ENCODE measurements at places on chromosomes 7 and 10.

DNA sequence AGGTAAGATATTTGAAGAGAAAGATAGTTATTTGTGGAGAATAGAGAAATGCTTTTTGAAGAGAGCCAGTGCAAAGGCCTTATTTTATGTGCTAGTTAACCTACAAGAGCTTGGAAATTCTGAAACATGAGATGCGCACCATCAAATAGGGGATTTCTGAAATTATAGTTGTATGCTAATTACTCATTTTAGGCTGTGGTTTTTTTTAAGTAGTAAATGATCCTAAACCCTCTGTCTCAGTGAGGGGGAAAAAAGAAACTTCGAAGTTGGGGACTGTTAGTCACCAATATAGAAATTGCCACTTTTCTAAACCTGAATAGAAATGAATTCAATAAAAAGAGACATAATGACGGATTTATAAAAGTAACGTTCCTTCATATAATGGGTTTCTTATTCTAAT is 119.3 kb upstream of the MDFIC start:
- DNase-seq: no peak

DNA sequence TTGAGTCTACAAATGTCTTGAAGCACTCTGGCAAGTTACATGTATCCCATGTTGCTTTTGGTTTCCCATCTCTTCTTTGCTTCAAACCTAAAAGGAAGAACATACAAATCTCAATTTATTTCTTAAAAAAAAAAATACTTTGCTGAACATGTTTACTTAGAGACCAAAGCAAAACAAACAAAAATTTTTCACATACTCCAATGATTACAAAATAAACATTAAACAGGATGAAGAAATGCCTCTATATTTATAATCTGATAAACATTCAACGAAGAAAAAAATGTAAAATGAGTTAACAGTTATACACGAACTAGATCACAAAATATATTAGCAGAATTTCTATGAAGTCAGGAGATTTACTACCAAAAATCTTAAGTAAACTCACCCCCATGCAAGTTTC is 31.3 kb downstream of the FAM204A start:
- no peak for DNase-seq

DNA sequence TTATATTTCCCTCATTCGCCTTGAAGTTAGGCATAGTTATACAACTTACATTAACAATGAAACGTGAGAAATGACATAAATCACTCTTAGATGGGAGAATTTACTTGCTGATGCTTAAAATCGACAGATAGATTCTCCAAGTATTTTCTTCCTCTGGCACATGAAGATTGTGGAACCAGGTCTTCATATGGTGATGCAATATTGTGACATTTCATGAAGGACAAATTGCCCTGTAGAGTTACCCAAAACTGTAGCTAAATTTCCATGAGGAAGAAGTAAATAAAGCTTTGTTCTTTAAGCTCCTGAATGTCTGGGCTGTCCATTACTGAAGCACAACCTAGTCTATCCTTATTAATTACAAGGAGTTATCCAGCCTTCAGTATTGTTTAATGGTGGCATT is 353.1 kb downstream of the THSD7A start:
- no peak for DNase-seq

GRCh38 chr10:1247598-1248261 is 191.5 kb downstream of the WDR37 start:
- DNase-seq: no peak

DNA sequence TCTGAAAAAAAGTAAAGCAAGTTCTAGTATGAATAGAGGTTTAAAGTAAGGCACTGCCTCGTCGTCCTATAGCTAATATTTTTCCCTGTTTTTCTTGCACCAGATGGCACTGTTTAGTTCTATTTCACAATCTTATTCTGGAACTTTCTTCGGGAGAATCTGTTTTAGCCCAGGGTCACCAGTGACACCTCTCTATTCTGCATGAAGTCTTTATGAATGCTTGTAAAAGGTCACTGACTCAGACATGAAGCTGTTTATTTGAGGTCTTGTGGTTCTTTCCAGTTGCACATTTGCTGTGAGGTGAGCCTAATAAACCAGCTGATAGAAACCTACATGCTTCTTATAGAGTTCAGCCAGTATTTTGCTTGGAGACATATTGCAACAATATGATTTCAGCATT is 444.3 kb downstream of the AUTS2 start:
- DNase-seq: no peak

DNA sequence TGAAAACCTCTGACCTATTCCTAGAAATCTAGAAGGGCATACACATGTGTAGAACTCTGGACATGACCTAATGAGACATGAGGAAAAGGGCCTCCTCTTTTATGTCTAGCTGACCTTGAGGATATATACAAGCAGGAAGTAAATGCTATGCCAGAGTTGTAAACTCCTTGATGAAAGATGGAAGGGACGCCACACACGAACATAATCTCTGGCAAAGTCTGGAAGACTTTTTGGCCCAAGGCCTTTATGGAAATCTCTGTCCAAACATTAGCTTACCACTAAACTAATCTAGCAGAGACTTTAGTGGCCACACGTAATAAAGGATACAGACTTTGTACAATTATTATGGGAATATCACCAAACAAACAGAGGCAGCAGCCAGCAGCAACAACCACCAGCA is 138.1 kb upstream of the THSD7A start:
- no peak for DNase-seq

DNA sequence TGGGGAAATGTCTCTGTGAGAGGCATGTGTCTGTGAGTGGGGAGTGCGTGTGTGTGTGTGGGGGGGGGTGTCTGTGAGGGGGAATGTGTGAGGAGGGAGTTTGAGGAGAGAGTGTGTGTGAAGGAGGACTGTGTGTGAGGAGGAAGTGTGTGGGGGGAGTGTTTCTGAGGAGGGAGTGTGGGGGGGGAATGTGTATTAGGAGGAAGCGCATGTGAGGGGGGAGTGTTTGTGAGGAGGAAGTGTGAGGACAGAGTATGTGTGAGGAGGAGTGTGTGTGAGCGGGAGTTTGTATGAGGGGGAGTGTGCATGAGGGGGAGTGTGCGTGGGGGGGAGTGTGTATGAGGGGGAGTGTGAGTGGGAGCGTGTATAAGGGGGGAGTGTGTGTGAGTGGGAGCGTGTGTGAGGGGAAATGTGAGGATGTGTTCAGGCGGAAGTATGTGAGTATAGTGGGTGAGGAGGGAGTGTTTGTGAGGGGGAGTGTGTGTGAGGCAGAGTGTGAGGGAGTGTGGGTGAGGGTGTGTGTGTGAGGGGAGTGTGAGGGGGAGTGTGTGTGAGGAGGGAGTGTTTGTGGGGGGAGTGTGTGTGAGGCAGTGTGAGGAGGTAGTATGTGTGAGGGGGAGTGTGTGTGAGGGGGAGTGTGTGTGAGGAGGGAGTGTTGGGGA is 21.8 kb upstream of the PTPRN2 start:
- DNase-seq: no peak

GRCh38 chr10:61642676-61643075 is 20.1 kb upstream of the CABCOCO1 start:
- no peak for DNase-seq

DNA sequence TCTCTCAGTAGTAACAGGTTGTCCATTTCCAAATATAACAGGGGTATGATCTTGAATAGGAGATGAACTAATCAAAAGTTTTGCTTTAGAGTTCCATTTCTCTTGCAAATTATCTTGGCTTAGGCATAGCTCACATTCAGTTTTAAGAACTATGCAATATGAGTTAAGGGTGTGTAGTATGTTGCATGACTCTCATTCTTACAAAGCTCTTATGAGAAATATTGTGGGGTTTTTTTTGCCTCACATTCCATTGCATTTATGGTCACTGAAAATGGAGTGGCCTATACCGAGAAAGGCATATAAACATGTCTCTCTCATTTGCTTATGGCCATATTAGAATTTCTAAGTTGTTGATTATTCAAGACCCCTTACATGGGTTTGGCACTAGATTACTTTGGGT is 48.5 kb upstream of the LAMB1 start:
- DNase-seq: no peak

DNA sequence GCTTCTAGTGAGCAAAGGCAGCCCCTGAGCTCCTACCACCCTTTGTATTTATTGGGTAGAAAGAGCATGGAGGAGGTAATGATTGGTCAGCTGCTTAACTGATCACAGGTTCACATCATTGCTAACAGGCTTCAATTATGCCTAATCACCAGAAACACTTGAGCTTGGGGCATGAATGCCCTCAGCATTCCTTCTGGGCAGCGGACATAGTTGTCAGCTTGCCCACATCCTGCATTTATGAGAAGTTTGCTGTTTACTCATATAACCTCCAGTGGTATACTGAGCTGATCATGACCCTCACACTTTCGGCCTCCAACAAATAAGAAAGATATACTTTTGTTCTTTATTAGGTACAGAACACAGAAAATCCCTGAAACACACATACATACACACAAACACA is 140.3 kb upstream of the ODAD2 start:
- DNase-seq: no peak

GRCh38 chr7:76051840-76052239 is 3.9 kb downstream of the MDH2 start:
- DNase-seq: no peak

GRCh38 chr7:22990588-22990949 is 23.4 kb downstream of the HYCC1 start:
- no peak for DNase-seq

DNA sequence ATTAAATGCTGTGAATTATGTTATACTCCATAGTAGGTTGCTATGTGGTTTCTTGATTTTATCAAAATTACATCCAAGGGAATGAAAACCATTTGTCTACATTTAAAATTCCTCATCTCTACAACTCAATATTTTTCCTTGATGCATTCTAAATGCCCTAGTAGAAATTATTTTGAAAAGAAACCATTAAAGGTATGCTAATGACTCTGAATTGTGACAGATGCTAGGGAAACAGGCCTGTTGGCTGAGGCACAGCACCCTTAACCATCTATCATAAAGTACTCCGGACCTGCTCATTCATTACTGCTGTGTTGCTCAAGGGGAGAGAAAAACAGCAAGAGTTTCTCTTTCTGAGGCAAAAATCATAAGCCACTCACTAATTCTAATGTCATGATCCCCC is 131.2 kb downstream of the CHCHD3 start:
- DNase-seq: no peak

- no peak for DNase-seq
These were observed 128.4 kb upstream of the TCF7L2 start for GRCh38 chr10:112821663-112822062.

DNA sequence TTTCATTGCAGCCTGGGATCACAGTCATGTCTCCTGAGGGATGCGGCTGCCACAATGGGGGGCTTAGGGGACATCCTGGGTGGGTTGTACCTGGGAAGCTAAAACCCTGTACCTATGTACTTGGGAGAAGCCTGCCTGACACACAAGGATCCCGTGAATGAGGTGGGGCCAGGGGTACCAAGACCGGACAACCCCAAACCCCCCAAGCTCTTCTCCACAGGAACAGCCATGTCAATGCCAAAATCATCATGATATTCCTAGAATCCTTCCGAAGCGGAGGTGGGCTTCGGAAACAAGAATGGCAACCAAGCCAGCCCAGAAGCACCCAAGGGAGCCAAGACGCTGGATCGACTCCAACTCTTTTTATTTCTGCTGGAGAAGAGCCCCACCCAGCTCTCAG is 260.3 kb upstream of the TCERG1L start:
- DNase-seq: no peak
